Amniotic stem cell (primary cell): ENCODE measurements at places on chromosomes 13 and 19.

- no peak for DNase-seq
Measured at GRCh38 chr13:48507021-48507420, 25.9 kb downstream of the RCBTB2 start.

GRCh38 chr13:64505336-64505910, 2724.7 kb downstream of the PCDH9 start:
- no peak for DNase-seq

DNA sequence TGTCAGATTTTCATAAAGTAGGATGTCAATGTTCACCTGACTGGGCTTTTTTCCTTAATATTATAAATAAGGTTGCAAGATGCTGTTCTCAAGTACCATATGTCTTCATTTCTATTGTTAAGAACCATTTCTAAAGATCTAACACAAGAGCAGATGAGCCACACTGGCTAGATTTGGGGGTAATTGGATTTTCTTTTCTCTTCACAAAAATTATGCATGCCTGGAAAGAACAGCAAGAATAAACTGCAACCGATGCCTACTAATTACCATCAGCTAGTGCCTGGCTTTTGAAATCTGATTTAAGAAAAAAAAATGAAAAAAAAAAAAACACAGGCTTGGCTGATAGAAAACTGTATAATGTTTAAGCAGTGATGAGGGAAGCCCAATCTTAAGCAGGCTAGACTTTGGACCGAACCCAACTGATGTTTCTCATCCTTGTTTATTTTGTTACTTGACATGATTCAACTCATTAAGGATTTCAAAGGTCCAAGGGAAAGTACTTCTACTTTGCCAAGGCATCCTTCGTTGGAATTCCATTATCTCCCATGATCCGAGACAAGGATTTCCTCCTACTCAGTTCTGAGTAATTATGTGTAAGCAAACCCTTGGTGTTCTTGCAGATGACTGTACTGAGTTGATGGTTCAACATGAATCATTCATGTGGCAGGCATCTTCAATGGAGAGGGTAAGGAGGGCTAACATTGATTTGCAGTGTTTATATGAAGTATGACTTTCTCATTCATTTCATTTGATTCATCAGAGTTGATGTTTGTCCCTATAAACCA, 300.5 kb downstream of the SPRY2 start:
- DNase-seq, result peak; percentile 89

DNA sequence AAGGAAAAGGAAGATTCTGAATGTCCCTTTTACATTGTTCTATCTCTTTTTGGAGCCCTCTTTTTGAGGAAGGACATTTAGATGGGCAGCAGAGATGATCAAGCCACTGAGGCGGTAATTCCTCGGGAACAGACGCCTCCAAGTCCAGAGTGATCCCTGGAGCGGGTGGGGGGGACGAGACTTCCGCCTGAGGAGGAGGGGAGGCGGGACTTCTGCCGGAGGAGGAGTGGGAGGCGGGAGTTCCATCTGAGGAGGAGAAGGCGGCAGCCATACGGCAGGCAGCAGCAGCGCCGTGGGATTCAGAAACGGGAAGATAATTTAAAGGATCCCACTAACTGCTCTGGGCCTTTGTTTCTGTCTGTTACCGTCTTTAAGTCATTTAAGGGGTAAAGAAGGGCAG, 37.6 kb upstream of the CD177 start:
- no peak for DNase-seq

DNA sequence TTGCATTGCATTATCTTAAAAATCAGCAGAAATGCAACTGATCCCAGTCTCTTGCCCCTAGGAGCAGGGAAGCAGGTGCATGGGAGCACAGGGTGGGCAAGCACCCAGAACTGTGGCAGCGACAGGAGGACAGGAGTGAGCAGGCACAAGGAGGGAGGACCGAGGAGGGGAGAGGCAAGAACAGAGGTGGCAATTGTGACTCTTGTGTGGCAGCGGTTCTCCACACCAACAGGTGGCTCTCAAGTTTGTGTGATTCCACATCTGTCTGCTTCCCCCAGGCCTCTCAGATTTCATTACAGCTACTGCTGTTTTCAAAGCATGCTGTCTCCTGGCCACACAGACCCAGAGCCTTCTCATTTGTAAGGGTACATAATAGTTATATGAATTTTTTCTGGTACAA, 108.5 kb downstream of the STK24 start:
- no peak for DNase-seq

- peak; percentile 19 for DNase-seq
Measured at GRCh38 chr13:44734201-44734707, 158.1 kb upstream of the TSC22D1 start.

GRCh38 chr13:85833921-85834320, 34.7 kb upstream of the SLITRK6 start:
- DNase-seq, result no peak

- no peak for DNase-seq
Measured at GRCh38 chr13:36875961-36876360, 44.1 kb downstream of the SMAD9 start.

DNA sequence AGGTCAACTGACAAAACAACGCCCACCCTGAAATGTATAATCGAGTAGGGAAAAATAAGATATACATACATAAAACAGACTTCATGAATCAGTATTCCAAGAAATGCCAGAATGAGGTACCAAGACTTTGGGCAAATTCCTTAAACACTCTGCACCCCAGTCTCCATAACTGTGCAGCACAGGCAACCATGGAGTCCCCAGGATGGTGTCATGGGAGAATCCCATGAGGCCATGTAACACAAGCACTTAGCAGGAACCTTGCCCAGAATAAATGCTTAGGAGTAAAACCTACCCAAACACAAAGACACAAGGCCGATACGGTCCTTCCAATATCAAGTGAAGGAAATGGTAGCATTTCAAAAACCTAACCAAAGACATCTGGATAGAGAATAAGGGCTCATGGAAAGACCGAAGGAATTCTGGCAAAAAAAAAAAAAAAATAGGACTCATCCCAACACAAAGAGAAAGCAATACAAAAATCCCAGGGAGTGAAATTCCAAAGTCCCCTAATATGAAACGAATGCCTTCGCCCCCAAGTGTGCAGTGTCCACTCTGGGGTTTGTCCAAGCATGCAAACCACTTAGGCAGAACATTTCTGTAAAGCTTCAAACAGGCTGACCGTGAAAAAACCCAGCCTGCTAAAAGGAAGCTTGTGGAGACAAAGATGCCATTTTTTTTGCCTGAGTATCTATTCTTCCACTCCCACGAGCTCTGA, 11.1 kb downstream of the ZC3H4 start:
- DNase-seq, result no peak

GRCh38 chr19:42422092-42422900, 4.9 kb downstream of the LIPE start:
- DNase-seq, result no peak

DNA sequence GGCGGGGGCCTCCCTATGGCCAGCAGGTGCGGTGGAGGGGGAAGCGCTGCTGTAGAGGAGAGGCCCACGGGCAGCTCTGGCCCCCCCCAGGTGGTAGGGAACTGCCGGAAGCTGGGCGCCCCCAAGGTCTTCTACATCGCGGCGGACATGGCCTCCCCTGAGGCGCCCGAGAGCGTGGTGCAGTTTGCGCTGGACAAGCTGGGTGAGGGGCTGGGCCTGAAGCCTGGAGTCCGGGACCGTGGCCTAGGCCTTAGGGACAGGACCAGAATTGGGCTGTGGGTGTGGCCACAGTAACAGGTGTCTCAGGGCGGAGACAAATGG, 3.8 kb upstream of the RPL36 start:
- no peak for DNase-seq
